ENCODE measurements at places on chromosomes 13 and 19.

DNA sequence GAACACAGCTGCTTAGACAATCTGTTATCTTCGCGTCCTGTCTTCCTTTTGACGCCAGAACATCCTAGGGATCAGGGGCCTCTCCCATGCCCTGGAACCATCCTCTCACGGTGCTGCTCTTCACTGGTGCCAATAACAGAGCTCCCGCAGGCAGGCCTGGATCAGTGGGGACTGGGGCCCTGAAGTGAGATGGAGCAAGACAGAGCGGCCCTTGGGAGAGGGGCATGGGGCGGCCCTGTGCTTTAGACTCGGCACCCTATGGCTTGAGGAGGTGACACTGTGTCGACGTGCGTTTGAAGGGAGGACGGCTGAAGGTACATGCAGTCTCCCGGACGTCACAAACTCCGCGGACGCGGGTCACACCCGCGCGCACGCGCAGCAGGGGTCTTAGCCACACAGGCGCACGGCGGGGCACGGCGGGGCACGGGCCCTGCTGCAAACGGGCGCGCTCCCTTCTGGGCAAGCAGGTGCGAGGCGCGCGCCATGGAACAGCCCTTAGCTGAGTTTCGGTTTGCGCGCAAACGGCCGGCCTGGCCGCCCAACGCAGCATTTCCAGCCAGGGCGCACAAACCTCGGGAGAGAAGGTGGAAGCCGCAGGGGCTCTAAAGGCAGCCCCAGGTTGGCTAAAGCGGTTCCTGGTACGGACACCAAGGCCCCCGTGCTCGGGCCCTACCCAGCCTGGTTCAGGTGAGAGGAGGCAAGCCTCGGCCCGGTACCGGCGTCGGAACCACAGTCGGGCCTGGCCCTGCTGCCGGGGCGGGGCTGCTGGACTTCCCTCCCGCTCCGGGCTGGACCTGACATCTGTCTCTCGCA lies 16.5 kb upstream of the RNF17 start:
- no peak for DNase-seq

DNA sequence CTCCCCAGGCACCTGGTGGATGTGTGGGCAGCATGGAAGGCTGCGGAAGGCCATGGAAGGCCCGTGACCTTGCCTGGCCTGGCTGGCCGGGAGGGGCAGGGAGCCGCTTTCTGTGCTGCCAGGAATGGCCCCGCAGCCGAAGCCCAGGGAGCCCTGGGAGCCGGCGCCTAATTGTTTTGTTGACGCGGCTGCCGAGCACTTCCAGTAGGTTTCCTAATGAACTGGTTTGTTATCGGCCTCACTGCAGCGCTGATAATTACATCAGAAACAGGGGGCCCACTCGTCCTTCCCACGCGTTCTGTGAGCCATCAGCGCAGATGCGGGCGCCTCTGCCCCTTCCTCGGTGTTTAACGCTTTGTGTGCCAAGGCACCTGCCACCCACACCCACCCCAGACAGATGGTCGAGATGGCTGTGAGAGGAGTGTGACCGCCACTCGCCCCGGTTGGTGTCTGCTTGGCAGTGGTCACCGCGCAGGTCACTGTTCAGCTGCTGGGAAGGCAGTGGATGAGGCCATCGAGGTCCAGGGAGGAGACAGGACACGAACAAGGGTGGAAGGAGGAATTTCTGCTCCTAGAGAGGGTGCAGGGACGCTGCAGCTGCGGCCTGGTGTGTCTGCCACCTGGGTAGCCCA lies 124.5 kb downstream of the KDM4B start:
- DNase-seq = no peak

DNA sequence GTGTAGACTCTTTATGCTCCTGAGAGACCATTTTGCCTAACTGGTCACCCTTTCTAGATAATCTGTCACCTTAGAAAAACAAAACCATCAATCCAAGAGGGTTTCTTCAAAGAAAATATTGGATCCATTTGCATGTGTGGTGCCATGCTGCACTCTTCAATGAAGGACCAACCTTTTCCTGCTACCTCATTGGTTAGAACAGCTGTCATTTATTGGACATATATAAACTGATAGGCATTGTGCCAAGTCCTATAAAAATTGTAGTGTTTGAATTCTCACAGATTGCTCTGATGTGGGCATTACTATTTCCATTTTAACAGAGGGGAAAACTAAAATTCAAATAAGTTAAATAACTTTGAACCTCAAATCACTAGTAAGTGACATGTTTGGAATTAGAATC lies 333.2 kb downstream of the MYO16 start:
- DNase-seq = no peak

GRCh38 chr13:114071410-114071809 lies 61.0 kb downstream of the RASA3 start:
- DNase-seq = no peak

GRCh38 chr13:98878486-98879126 lies 99.3 kb downstream of the DOCK9 start:
- no peak for DNase-seq

- DNase-seq = no peak
Observed at GRCh38 chr13:46810440-46810839, 13.5 kb upstream of the ESD start.

GRCh38 chr13:66369666-66370065 lies 860.5 kb downstream of the PCDH9 start:
- DNase-seq = no peak

GRCh38 chr13:23969647-23970046 lies 72.3 kb upstream of the C1QTNF9B start:
- no peak for DNase-seq

- no peak for DNase-seq
Observed at GRCh38 chr13:88586263-88586662, 915.1 kb downstream of the SLITRK5 start.

DNA sequence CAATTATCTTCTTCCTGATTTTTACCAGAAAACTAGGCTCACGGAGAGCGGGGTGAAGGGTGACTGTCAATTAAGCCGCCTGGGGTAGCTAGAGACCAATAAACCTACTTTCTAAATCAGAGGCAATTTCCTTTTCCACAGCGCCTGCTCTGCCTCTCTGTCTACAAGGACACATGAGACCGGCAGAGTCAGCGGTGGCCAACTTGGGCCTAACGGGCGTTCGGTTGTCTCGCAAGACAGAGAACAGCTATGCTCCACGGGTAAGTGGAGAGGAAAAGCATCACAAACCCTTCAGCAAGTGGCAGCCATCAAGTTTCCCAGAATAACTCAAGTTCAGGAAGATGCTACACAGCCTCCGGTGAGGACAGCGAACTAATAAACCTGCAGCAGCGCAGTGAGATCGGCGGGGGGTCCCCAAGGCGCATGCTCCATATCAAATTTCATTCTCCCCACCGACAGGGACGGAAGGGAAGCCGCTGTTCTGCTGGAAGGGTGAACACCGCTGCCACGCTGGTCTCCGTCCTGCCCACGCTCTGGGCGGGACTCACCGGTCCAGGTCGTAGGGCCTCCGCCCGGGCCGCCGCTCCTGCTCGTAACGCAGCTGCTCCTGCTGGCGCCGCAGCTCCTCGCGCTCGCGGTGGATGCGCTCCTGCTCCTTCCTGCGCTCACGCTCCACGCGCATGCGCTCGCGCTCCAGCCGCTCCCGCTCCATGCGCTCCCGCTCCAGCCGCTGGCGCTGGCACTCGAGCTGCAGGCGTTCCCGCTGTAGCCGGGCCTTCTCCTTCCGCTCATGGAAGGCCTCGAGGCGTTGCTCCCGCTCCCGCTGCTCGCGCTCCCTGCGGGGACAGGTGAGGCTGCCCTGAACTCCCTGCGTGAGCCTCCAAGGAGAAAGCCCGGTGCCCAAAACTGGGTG lies 25.8 kb upstream of the TINCR start:
- no peak for DNase-seq

DNA sequence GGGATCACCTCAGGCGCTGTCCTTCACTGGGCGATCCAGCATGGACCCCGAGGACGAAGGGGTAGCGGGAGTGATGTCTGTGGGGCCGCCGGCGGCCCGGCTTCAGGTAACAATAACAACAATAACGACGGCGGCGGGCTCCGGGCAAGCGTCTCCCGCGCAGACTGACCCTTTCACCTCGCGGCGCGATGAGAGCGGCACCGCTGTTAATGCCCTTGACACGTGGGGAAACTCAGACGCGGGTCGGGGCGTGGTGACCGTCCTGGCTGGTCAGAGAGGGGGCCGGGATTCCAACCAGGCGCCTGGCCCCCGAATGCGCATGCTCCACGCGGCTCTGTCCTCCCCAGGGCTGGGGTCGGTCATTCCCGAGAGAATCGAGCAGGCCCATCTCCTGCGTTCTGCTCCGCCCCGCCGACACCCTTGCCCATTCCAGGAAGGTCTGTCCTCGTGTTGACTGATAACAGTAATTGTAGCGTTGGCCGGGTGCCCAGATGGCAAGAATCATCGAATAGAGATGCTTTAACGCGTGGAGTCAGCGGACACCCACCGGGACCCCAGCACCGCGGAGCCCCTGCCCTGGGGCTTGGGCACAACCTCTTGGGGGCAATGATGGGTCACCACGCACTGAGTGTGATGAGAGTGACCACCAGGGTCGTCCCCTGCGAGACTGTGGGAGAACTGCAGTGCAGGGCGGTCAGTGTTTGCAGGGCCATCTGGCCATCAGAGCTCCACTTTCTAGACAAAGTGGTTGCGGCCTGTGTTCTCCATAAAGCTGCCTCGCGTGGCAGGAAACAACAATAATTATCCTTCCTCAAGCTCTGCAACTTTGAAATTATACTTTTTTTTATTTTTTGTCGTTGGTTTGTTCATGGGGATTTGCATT lies 528 bp downstream of the ZNF8 start:
- DNase-seq = no peak

DNA sequence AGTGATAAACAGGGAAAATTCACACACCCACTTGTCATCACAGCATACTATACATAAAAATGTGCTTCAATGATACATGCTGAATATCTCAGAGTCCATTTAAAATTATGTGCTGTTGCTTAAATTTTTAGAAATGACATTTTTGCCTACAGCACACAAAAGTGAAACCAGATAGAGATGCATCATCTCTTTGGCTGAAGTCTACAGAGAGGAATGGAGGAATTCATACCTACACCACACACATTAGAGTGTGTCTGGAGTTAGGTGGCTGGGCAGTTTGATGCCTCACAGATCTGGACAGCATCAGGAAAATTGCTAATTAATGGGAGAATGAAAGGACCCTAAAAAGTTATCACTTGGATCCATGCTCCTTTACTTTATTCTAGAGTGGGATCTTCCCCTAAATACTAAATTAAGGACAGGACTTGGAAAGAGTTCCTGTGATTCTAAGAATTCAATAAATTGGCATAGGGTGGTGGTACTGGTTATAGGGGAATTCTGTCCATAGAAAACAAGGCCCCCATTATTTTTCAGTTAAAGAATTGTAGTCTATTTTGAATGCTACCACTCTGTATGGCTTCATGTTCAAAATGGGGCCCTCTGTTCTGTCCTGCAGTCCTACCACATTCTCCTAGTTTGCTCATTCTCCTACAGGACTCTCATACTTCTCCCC lies 41.3 kb downstream of the RCBTB2 start:
- DNase-seq = no peak

Measured in vagina (tissue), 2 donors.